ENCODE measurements at places on chromosomes 2 and 18.

GRCh38 chr18:44691148-44691925, 10.6 kb downstream of the SETBP1 start:
- no peak for DNase-seq

- DNase-seq: no peak
These were observed 36.7 kb downstream of the FAM117B start for GRCh38 chr2:202671317-202672035.

DNA sequence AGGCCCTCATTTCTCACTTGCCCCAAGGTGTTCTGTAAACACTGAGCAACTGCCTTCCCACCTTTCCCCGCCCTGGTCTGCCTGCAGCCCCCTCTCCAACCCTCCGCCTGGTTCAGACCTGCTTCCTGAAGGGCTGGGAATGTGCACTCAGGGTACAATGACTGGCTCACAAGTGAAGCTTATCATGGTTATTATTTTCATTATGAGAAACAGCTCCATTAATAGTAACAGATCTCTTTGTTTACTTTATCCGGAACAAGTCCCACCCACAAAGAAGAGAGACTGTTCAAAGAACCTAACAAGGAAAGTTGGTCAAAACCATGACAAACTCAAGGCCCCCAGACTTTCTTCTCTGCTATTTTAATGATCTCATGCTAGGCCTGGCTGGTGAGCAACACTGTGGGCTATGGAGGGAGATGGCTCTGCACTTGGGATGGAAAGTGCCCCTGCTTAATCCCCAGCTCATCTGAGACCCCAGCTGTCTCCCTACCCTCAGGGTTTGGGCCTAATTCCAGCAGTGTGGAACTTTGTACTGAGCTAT, 36.7 kb downstream of the ARHGAP25 start:
- no peak for DNase-seq

GRCh38 chr2:61549546-61549945, 11.4 kb upstream of the XPO1 start:
- no peak for DNase-seq

DNA sequence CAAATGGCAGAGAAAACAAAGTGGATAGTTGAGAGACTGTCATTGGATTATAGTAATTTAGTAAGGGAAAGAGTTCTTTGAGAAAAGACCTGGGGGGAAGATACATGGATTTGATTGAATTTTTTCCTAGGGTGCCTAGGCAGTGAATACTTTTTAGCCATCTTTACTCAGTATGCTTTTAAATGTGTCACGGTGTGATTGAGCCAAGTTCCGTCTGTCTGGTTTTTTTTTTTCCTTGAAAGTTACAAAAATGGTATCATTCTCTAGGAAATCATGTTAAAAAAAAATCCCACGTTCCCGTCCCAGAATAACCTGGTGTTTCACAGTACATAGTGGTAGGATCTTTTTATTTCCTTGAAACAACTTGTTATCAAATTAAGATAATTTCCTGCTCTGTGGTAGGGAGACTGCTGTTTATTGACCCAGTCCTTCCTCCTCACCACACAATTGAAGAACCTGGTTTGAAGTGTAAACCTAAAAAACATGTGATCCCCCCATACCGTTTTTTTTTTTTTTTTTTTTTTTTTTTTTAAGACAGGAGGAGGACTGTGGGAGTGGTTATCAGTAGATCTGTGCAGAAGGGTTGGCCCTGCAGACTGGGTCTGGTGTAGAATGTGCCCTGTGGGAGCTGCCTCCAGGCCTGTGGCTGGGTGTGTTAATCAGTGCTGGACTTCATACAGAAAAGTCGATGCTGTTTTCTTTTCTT, 55.1 kb downstream of the DGKD start:
- DNase-seq: no peak

- no peak for DNase-seq
These were observed 344.7 kb upstream of the FIGN start for GRCh38 chr2:164080486-164080885.

DNA sequence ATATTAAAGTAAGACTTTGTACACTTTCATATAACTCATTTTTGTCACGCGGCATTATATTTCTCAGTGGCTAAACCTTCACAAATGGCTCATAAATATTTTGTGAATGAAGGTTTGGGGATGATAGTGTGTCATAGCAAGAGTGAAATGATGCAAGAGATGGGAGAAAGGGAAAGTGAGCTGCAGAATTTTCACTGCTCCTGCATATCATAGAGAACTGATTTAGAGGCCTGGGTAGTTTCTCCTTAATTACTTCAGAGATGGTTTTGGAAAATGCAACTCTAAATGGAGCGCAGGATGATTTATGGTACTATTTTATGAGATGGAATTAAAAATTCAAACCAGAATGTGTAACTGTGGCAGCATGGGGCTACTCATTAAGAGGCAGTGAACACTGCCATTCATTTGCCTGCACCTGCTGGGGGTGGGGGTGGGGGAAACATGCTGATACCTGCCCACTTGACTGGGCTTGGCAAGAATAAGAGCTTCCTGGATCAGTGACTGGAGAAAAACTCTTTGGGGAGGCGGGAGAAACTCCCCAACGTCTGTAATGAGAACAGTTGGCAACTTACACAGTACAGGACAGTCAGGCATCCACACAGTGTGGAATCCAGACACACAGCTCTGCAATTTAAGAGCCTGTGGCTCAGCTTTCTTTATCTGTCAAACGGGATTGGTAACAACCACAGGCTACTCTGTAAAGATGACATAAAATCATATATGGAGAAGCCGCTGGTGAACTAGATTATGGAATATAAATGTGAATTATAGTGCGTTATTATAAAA, 941.9 kb downstream of the SLC4A3 start:
- DNase-seq: no peak

DNA sequence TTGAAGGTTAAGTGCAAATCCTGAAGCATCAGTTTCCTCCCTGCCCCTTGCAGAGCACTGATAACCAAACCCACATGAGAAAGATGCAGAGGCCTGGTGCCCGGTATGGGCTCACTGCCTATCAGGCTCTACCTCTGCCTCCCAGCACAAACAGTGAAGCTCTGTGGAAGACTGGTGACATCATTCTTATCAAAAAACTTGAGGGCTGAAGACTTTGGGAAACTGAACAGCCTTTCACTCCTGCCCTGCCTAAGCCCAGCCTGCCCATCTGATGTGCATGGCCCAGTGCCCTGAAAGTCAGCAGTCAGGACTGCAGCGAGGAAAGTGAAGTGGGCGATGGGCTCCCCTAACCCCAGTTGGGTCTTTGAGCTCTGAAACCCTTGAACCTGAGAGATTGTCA, 174.8 kb upstream of the ARL4C start:
- no peak for DNase-seq

- DNase-seq: no peak
These were observed 705 bp downstream of the EFR3B start for GRCh38 chr2:25042321-25043240.

GRCh38 chr2:170362871-170363631, 185.1 kb downstream of the MYO3B start:
- DNase-seq: no peak

DNA sequence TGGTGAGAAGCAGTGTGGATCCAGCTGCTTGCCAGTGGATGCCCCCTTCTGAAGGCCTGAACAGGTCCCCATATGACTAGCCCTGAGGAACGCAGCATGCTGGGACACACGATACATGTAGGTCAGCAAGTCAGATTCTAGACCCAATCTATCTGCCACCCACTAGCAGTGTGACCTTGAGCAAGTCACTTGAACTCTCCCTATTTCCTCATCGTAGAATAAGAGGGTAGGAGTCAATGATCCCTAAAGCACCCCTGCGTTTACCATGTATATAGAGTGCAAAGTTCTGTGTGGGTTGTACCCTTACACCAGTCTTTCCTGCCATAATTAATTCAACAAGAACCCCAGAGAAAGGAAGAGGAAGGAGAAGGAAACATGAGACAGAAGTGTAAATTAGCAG, 123.7 kb downstream of the GALNT14 start:
- DNase-seq: no peak

GRCh38 chr2:134301099-134301927, 47.4 kb downstream of the MGAT5 start:
- no peak for DNase-seq

- DNase-seq: no peak
These were observed 53.3 kb upstream of the CCDC195 start for GRCh38 chr2:224769489-224769888.

- no peak for DNase-seq
These were observed 16.8 kb upstream of the CUL3 start for GRCh38 chr2:224601923-224602322.

GRCh38 chr18:58894930-58895329, 30.3 kb downstream of the ZNF532 start:
- no peak for DNase-seq

GRCh38 chr2:216838151-216838550, 21.7 kb downstream of the TNP1 start:
- DNase-seq: no peak
